ENCODE measurements at places on chromosomes 4 and X.

DNA sequence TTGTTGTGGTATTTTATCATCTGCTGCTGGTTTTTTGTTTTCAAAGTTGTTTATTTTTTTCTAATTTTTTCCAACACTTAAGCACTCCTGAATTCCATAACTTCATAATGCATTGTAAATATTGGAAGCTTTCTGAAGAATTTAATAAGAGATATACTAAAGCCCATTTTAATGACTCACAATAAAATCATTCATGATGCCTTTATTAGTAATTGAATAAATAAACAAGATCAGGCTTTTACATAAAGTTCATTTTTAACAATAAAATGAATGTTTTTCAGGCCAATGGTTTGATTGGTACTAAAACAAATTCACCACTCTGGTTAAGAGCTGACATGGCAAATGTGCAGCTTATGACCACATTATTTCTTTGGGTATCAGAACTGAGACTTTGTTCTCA, 408.2 kb upstream of the SMIM31 start:
- DNase-seq = no peak

DNA sequence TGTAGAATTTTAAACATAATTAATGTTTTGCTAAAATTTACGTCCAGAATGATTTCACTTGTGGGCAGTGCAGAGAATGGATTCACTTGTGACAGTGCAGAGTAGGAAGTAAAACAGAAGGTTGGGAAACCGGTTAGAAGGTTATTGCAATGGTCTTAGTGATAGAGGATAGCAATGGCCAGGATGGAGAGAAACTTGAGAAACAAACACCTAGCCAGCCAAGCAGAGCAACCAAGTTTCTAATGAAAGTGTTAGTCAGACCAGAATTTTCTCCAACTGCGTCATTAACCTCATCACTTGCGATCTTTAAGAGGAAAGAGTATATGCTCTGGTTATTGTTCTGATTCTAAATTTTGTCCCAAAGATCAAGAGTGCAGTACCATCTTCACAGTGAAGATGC, 50.0 kb upstream of the TBC1D9 start:
- no peak for DNase-seq

DNA sequence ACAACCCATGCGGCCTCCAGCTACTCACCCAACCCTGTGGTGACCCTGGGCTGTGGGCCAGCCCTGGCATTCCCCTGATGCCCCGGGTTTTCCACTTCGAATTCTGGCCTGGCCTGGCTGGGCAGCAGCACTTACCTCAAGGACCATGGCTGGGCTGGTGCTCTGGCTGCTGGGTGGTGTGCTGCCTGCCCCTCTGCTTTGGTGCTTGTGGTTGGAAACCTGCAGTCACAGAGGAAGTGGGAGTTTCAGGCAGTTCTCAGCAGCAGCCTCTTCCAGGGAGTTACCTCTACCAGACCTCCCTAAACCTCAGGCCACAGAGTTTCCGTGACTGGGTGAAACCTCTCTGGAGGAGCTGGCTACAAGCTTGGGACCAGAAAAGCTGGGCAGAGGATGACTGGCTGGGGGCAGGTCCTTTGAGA, at the start of gene CXCR3:
TSS of gene CXCR3 (minus strand) at position 209 of the 419 bp plus-strand sequence. CDS start at position 147, 62 bp downstream.
- DNase-seq = no peak

DNA sequence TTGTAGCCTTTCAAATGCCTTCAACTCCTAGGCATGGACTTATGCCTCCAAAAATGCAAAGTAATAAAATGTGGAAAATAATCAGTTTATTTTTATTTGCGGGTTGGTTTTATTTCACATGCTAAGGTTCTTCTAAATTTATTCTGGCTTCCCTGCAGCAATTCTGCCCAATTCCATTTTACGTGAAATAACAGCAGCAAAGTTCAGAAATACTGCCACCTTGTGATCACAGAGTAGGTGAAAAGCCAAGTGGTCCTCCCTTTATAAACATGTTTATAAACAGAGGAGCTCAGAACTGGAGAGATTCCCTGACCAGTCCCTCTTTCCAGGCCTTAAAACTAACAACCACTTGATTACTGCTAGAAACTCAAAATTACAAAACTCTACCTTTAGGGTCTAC, 14.7 kb upstream of the DCHS2 start:
- no peak for DNase-seq

GRCh38 chr4:161010227-161010626, 1153.6 kb downstream of the FSTL5 start:
- DNase-seq = no peak

DNA sequence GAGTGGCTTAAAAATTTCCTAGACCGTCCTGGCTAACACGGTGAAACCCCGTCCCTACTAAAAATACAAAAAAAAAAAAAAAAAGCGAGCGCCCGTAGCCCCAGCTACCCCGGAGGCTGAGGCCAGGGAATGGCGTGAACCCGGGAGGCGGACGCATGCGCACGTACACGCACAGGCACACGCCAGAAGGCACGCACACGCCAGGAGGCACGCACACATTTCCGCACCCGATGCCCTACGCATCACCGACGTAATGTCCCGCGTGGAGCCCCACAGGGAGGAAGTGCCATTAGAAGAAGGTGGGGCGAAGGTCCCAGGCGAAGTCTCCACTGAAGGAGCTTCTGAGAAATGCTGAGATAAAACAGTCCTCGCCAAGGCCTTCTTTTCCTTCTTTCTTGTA, 41.4 kb downstream of the NLGN4X start:
- no peak for DNase-seq

DNA sequence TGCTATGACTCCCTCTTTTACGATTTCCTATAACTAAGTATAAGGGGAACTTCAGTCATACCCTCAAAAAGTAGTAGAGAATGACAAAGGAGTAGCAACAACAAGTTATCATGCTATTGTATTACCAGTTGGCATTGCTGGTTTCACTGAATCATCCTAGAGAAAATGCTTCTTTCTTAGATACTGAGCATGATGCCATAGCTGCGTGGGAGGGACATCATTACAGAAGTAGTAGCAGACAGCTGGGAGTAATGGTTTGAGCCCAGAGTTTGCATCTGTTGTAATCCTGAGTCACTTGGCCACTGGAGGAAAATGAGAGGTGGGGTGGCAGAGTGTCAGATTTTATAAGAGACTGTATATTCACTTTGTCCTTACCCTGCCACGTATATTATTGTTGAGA, 38.6 kb downstream of the MTMR1 start:
- DNase-seq = no peak

GRCh38 chr4:43564591-43564990, 672.1 kb downstream of the GRXCR1 start:
- no peak for DNase-seq

GRCh38 chrX:1466971-1467561, 14.4 kb upstream of the ASMTL start:
- DNase-seq = no peak

- DNase-seq = no peak
Observed at GRCh38 chr4:55445921-55446577, 50.3 kb downstream of the TMEM165 start.

DNA sequence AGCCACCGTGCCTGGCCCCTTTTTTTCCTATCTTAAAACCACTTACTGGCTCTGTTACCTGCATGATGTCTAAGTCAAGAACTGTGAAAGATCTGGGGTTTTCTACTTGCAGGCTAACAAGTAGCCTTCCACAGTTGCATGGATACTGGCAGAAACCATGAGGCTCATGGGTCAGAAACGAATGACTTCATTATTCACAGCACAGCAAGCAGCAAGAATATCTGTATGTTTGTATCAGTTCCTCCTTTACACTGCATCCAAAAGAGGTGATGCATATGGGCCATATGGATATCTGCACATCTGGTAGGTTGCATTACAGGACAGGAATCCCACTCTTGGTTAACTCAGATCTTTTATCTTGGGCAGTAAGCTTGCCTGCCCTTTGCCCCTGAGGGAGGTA, 154.9 kb upstream of the NUDT6 start:
- DNase-seq = no peak

- DNase-seq = no peak
Observed at GRCh38 chrX:136121788-136122187, 25.5 kb upstream of the FHL1 start.

DNA sequence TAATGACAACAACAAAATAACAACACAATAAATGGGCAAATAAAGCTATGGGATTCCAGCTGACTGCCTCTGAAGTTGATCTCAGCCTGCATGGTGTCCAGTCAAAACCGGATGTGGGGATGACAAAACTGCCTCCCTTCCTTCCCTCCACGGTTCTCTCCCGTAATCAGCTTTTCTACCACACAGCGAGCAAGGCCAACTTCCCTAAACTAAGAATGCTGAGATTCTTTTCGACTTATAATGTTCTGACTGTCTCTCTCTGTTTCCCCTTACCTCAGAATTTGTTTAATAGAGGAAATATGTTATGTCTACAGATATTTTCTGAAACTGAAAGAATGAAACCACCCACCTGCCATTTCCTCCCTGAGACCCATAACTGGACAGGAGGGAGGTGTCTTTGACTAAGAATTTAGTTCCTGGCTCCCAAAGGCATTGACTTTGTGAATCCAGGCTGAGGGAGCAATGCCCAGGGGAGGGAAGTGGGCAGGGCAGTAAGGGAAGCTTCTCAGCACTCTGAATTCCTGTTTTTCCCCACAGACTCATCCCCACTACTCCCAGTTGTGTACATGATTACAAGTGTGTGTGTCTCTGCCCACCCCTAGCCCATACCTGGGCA, 1.0 kb upstream of the TLR1 start:
- DNase-seq = peak; percentile 61

DNA sequence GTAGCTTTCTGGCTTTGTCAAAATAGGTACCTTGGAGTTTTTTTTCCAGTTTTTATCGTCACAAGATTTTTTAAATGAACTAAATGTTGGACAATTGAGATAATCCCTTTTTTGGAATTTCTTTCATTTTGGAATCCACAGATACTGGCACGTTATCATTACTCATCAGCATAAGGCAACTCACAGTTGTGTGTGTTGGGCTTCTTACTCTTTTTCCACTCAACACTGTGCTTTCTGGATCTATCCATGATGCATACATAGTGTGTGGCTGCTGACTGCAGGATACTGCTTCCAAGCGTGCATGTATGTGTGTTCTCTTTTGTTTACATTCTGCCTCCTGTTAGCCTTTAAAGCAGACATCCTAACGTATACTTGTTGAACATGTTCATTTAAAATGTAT, 113.5 kb upstream of the FAM9A start:
- no peak for DNase-seq

DNA sequence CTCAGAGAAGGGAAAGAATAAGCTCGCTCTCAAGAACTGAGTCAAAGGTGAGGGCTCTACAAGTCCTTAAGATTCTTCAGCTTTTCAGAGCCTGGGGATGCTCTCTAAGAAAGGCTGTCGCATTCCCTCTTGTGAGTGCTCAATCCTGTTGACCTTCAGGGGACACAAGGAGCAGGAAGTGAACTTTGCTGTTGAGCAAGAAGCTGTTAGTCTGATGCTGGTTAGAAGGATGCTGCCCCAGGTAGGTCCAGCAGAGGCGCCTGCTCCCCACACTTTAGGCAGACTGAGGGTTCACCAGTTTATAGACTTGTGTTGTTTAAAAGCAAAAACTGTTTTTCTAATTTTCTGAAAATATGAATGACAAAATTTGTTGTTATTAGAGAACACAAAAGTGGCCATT, 125.4 kb upstream of the SPOCK3 start:
- DNase-seq = no peak
